ENCODE measurements at places on chromosomes 1 and 21.
A peak's percentile ranks its signal among the peaks of the same experiment; 100 is the strongest.

DNA sequence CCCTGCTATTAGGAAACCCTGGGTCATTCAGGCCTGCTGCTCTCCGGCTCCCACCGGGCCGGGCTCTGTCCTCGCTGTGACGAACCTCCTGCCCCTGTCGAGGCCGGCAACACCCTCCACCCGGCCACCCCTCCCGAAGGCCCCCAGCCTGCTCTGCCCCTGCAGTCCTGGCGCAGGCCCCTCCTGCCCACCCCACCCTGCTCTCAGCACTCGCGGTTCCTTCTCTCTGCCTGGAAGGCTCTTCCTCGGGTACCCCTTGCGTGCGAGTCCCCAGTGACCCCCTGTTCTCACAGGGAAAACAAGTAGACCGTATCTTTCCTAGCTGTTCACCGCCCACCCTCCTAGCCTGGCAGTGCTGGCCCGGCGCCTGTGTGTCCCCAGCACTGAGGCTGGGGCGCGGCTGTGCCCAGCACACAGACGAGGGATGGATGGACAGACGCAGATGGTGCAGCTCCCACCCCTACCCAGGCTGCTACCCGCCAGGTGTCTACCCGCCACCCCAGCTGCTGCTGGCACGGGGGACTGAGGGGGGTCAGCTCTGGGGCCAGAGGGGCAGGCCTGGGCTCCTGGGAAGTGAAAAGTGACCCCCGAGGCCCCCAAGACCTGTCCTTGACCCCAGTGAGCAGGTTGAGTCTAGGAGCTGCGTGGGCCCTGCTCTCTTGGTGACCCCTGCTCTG, 3.1 kb upstream of the VWA1 start:
- DNase-seq, result no peak

GRCh38 chr1:147640553-147641165, 29.7 kb downstream of the ACP6 start:
- DNase-seq, result no peak

- no peak for DNase-seq
Measured at GRCh38 chr1:200367841-200368534, 41.8 kb downstream of the ZNF281 start.

DNA sequence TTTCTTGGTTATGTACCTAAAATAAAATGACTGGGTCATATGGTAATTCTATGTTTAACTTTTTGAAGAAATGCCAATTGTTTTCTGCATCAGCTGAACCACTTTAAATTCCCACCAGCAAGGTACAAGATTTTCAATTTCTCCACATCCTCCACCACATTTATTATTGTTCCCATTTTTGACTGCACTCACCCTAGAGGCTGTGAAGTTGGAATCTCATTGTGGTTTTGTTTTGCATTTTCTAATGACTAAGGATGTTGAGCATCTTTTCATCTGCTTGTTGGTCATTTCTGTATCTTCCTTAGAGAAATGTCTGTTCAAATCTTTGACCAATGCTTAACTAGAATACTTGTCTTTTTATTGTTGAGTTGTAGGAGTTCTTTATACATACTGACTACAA, 72.5 kb downstream of the ASTN1 start:
- DNase-seq, result no peak

- no peak for DNase-seq
Measured at GRCh38 chr1:3851292-3851691, 5.7 kb downstream of the CEP104 start.

GRCh38 chr1:37946703-37947360, at the start of gene INPP5B:
Gene INPP5B (minus strand): TSS chr1:37947053. CDS start chr1:37946308, 745 bp downstream.
- DNase-seq, result peak; percentile 81
